ENCODE measurements at places on chromosomes 1 and 21.

DNA sequence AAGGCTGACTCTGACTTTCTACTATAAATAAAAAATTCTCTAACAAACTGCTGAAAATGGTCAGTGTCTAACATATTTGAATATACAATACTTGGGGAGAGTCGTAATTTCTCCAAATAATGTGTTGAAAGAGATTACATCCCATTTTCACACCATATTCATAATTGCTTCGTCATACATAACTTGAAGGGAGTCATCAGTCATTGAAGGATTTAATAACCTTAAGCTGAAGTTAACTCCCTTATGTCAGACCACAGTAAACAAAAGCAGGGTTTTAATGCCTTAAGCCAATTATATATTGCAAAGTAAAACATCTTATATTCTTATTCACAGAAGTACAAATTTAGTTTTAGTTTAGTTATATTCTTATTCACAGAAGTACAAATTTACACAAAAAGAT is 129.9 kb downstream of the RERE start:
- DNase-seq = no peak

- DNase-seq = no peak
Measured at GRCh38 chr1:227733309-227733705, 1.8 kb downstream of the JMJD4 start.

DNA sequence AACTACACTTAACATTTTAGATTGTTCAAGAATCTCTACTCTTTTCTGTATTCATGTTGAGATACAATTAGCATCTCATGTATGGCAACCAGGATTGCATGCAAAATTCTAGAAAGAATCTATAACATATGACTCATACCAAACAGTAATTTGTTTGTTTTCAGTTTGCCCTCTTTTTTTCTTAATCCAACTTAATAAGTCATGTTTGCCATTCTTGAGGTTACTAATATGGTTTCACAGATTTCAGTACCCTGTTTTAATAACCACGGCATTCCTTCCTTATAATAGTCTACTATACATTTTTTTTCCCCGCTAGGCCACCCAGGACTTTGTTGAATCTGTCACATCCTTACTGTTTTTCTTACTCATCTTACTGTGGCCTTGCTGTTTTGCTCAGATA is 140.8 kb downstream of the FMN2 start:
- DNase-seq = peak; percentile 97

DNA sequence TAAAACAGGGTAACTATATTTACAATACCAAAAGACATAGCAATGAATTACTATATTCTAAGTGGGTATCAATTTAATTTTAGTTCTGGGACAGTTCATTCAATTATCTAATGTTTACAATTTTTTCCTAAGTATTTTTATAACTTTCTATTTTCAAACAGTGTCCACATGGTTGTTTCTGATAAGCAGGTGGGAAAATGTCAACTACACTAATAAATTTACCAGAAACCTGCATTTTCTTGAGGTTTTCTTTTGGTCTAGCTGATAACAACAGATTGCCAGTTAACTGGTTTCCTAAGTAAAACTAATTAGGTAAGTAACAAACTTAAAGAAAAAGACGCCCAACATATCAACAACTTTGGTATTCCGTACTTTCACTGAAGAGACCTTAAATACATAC is 84.9 kb upstream of the GFI1 start:
- no peak for DNase-seq

GRCh38 chr21:42649122-42650032 is 4.0 kb upstream of the PDE9A start:
- DNase-seq = no peak

GRCh38 chr1:216194721-216195120 is 228.5 kb downstream of the USH2A start:
- DNase-seq = no peak

- peak; percentile 70 for DNase-seq
Measured at GRCh38 chr1:43934101-43934985, 742 bp downstream of the ARTN start.

DNA sequence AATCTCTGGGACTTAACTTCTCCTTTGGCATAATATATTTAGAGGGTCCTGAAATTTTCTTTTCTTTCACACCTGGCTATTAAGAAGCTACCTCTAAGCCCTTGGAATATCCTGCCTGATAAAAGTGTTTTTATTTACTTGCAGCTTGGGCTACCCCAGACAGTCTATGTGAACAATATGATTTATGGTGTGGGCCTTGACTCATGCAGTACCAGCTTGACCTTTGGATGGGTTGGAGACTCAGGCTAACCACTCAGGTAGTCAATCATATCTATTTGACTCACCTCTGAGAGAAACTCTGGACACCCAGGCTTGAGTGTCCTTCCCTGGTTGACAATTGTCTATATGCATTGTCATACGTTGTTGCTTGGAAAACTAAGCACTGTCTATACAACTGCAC is 13.4 kb upstream of the PGBD2 start:
- no peak for DNase-seq

- DNase-seq = peak; percentile 80
Measured at GRCh38 chr1:8373581-8374241, 55.8 kb downstream of the SLC45A1 start.

GRCh38 chr21:29221253-29221744 is 77.4 kb upstream of the BACH1 start:
- peak; percentile 73 for DNase-seq

DNA sequence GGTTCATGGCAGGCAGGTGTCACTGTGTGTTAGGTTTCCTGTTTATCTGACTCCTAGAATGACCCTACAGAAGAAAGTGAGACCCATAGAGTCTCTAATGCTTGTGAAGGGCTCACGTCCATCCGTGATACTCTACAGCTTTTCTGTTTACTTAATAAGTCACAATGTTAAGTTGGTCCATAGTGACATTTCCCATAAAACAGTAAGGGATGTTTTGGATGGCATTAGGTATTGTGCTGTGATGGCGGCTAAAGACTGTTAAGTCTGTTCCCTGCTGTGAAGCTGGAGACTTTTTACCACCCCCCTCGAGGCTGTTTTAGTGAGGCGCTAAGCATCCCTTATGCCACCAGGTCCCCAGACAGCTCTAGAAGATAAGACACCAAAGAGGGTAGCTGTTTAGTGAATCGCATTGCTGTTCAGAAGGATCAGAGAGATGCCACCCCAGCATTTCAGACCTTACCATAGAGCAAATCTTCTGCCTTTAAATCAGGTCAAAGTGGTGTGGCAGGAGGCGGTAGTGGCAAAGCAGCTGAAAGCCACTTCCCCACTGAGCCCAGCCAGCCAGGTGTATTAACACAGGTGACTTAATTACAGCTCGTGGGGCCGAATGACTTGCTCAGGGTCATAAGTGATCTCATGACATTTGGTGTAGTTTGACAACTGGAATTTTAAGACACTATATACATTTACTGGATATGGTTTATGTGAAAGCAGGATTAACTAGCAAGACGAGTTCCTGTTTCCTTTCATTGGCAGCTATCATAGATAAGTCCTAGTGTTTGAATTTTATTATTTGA is 25.0 kb downstream of the SLC37A1 start:
- no peak for DNase-seq

DNA sequence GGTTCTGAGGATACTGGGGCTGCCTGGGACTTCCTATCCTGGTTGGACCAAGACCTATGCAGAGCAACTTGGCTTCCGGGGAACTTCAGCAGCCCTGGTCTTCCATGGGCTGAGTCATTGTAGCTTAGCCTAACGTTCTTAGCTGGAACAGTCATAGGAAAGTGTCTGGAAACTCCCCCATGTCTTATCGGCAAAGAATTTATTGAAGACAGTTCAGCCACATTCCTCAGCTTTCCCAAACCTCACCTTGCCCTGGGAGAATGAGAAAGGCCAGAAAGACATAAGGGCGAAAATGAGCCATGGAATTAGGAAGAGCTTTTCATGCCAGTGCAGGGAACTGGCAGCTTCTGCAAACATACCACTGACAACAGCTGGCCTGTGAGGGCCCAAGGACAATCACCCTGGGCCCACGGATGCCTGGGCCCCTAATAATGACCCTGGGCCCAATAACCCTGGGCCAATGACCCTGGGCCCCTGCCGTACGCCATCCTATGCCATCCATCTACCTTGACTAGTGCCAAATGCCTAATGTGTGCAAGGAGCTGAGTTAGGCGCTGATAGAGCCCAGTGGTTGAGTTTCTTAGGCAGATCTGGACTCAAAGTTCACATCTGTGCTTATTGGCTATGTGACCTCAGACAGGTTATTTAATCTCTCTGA is 114.4 kb upstream of the GADD45A start:
- DNase-seq = peak; percentile 78

DNA sequence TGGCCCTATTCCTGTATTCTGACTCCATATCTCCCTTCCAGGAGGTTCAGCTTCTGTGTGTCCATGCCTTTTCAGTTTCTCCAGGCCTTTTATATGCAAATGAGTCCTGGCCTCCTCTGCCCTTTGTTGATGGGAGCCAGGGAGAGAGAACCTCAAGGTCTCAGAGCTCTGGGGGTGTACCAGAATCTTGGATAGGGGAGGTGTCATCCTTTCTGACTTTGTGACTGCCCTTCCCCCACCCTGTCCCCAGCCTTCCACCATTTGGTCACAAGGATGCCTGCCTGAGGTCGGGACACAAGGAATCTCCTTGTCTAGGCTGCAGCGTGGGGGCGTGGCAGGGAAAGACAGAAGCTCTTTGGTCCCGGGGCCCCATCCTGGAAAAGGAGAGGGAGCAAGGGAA is 18.6 kb downstream of the LURAP1 start:
- no peak for DNase-seq

DNA sequence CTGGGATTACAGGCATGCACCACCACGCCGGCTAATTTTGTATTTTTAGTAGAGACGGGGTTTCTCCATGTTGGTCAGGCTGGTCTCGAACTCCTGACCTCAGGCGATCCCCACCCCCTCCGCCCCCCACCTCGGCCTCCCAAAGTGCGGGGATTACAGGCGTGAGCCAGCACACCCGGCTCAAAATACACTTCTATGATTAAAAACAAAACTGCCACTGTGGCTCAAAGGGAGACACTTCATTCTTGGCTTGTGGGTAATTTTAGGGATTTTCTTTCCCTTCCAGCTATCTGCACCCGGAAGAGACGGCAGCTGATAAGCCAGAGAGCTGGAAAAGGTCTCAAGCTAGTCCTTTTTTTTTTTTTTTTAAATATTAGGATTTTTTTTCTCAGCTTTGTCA is 24.5 kb downstream of the TMPRSS2 start:
- no peak for DNase-seq

GRCh38 chr1:90174246-90174645 is 179.3 kb downstream of the ZNF326 start:
- no peak for DNase-seq

DNA sequence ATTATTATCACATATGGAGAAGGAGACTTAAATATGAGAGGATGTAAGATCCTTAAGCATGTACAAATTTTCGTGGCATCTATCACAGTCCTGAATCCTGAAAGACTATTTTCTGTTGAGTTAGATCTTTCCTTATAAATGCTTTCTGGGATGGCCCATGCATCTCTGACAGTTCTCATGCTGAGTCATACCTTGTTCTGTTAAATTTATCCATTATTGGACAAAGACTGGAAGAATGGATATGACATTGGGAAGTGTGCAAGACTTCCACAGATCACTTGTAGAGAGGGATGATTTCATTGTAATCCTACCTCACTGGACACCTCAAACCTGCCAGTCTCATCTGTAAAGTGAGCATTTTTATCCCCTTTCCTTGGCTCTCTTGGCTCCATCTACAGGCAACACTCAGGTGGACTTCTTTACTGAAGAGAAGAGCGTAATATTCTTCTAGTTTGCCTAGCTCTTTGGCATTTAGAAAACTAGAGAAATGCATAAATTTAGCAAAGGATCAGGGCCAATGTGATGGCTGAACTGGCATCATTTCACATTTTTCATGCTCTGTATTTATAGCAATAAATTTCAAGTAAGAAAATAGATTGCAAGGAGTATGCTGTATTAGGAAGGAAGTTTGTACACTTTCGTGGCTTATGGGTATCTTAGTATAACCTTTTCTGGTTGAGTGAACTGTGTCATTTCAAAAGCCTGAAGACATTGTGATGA is 128.2 kb downstream of the NFIA start:
- DNase-seq = no peak

DNA sequence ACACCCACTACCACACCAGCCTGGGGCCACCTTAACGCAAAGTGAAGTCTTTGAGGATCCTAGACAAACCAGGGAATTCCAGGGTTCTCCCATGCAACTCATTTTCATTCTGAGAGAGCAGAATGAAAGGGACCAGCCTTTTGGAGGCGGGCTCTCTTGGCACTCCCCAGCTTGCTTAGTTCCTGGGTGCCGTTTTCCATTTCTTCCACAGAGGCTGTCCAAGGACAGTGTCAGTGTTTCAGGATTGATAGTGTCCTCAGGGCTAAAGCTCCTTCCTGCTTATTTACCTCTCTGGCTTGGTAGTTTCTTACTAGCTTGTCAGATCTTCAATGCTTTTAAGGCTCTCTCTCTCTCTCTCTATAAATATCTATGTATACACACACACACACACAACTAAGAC is 30.1 kb upstream of the GNG4 start:
- DNase-seq = no peak
